ENCODE measurements at places on chromosomes 16 and 17.

- no peak for DNase-seq
These were observed 13.7 kb upstream of the GUCY2D start for GRCh38 chr17:7988750-7989178.

GRCh38 chr17:31786796-31787481 lies 72.1 kb downstream of the COPRS start:
- DNase-seq: no peak

- no peak for DNase-seq
These were observed 32.5 kb downstream of the MARF1 start for GRCh38 chr16:15610369-15610871.

GRCh38 chr16:84323606-84324005 lies 28.9 kb downstream of the WFDC1 start:
- no peak for DNase-seq

DNA sequence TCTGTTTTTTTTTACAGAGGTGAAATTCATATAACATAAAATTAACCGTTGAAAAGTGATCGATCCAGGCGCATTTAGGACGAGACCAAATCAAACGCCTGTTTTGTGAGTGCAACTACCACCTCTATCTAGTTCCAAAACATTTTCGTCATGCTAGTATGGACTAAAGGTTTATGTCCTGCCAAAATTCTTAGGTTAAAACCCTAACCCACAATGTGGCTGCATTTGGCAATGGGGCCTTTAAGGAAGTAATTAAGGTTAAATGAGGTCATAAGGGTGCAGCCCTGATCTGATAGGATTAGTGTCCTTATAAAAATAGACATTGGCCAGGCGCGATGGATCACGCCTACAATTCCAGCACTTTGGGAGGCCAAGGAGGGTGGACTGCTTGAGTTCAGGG lies 32.8 kb upstream of the RCVRN start:
- no peak for DNase-seq

Data from activated B cell treated with CpG ODN at 0.5 μM for 24 hours (primary cell).